ENCODE measurements at places on chromosomes 4 and X.

DNA sequence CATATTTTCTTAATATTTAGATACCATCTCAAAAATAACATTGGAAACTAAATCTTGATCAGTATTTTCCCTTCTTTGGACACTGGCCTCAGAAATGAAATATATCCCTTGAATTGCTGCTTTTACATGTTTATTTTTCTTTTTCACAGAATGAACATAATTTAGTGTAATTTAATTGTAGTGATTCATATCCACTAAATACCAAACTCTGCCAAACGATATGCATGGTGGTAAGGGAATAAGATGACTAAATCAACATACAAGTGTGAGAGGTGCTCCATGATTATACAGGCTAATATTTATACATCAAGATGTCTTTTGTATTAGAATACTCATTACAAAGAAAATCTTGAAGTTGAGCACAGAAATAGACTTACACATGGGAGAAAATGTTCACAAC, 216.8 kb upstream of the PACRGL start:
- no peak for DNase-seq

DNA sequence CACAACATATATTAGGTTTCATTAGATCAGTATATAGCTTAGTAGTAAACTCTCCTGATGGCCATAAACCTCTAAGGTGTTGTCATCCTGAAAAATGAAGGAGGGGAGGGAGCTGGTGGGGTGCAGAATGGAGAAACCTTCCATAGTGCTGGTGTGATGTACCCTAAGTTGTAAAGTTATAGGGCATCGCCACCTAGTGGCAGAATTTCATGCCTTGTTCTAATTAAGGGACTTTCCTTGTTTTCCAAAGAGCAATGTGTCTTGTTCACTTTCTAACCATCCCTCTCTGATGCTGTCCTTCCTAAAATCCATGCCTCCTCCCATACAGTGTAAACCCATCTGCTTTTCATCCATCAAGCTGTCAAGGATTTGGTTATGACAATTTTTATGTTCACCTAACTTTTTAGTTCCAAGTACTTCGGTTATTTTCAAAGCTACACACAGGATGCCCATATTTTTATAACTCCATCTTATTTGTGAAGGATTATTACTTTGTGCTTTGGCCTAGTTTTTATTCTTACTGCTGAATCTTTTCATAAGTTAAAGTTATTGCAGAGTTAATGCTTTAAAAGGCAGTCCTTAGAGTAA, 4.5 kb downstream of the NBDY start:
- DNase-seq = no peak

- peak; percentile 71 for DNase-seq
These were observed 28.7 kb downstream of the INPP4B start for GRCh38 chr4:142817442-142817841.

DNA sequence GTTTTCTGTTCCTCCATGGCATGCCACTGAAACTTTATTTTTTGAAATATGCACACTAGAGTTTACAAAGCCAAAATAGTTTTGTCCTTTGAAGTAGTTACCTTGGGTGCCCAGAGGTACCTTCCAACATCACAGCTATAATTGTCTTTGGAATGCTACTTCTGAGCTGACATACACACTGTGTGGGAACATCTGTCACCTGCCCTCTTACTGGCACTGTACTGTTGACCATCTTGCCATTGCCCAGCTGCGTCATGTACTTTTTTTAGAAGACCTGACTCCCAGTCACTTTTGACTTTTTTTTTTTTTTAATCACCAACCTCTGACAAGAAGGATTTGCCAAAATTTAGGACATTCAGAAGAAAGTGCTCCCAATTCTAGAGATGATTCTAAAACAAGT, 200.5 kb upstream of the CXorf66 start:
- no peak for DNase-seq

- DNase-seq = no peak
These were observed 16.7 kb upstream of the SOD3 start for GRCh38 chr4:24778464-24779225.

DNA sequence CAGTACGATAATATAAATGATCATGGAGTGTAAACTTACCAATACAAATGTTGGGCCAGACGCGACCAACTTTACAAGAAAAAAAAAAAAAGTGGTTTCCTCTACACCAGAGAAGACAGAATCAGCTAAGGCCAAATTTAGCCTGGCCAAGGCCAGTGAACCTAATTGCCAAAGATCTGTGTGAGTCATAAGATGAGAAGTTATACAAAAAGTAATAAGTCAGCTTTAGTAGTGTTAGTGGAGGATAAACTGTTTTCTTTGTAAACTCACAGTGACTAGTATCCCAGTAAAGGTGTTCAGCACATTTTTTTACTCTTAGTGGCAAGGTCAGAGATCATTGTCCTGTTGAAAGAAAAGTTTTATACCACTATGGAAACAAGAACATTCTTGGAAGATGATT, 531.4 kb upstream of the TECRL start:
- DNase-seq = no peak

DNA sequence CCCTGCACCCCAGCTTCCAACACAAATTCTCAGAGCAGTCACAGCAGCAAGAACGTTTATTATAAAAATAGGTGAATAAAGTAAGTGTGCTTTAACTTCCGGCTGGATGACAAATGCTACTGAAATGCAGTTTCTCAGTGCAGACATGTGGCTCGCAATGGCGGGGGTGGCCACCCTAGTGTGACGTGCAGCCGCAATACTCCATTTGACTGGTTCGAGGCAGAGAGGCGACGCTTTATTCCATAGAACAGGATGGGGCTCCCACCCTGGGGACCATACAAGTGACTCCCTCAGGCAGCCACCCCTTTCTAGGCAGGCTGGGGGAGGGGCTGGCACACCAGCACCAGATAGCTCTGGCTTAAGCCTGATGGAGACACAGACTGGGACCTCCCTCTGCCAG, 14.5 kb downstream of the TNIP2 start:
- DNase-seq = no peak

DNA sequence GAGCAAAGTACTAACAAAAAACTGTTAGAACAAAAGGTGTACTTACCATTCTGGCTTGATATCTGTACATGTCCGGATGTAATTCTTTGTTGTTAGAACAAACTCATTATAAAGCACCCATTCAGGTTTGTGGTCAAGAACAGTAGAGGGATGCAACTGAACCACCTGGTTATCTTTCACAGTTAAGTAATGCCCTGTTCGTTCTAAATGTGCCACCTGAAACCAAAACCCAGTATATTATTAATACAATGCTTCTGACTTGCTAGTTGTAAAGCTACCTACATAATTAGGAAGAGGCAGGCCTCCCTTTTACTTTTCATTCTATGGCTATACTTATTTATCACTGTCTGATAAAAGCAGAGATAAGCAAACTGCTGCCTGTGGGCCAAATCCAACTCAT, 54.8 kb downstream of the DHX15 start:
- no peak for DNase-seq

DNA sequence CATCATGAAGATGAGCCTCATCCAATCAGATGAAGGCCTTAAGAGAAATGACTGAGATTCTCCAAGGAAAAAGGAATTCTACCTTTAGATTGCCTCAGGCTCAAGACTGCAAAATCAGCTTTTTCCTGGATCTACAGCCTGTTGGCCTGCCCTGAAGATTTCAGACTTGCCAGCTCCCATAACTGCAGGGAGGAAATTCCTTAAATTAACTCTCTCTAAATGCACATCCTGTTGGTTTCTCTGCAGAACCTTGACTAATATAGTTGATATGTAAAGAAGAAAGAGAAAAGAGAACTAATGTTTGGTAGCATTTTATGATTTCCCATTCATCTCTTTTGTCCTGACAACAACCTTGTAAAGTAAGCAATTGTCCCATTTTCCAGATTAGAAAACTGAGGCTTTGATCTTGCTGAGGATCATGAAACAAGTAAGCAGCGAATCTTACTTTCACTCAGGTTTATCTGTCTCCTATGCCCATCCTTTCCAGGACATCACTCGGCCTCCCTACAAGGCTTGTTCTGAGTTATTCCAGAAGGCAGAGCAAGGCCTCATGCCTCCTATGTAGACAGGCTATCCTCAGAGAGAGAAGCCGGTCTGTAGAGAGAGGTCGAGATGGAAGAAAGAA, 115.0 kb upstream of the LDB2 start:
- no peak for DNase-seq

DNA sequence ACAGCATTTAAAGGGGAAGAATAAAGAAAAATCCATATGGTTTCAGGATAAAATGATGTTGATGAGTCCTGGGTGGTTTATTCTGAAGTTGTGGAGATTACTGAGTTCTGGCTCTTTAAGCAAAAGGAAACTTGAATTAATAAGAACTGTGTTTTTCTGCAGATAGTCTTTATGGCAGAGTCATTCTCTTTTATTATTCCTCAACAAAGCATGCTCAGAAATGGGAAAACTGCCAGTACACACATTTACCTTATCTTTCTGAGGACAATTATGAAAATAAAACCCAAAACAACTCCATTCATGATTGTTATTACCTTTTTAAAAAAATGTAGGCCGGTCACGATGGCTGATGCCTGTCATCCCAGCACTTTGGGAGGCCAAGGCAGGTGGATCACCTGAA, 58.5 kb downstream of the ADD1 start:
- no peak for DNase-seq

GRCh38 chr4:25439918-25440477, 62.9 kb downstream of the ANAPC4 start:
- DNase-seq = peak; percentile 75

- DNase-seq = no peak
These were observed 125.8 kb upstream of the SLC7A11 start for GRCh38 chr4:138367942-138368341.

GRCh38 chr4:147813109-147813773, 81.4 kb downstream of the ARHGAP10 start:
- no peak for DNase-seq

GRCh38 chr4:182809417-182810102, 107.6 kb downstream of the DCTD start:
- no peak for DNase-seq

DNA sequence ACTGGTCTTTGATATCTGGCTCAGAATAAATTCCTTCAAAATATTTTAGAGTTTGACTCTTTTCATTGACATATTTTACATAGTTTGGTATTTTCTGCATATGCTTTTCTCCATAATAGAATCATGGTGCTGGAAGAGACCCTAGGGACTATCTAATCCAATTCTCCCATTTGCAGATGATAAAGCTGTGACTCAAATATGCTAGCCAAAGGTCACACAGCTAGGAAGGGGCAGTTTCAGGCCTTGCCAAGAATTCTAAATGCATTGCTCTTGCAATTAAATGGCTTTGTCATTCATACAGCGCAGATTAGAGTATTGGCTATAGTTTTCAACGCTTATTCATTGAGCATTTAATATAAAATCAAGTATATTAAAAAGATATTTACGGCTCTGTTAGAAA, 374.1 kb upstream of the RASGEF1B start:
- DNase-seq = no peak

DNA sequence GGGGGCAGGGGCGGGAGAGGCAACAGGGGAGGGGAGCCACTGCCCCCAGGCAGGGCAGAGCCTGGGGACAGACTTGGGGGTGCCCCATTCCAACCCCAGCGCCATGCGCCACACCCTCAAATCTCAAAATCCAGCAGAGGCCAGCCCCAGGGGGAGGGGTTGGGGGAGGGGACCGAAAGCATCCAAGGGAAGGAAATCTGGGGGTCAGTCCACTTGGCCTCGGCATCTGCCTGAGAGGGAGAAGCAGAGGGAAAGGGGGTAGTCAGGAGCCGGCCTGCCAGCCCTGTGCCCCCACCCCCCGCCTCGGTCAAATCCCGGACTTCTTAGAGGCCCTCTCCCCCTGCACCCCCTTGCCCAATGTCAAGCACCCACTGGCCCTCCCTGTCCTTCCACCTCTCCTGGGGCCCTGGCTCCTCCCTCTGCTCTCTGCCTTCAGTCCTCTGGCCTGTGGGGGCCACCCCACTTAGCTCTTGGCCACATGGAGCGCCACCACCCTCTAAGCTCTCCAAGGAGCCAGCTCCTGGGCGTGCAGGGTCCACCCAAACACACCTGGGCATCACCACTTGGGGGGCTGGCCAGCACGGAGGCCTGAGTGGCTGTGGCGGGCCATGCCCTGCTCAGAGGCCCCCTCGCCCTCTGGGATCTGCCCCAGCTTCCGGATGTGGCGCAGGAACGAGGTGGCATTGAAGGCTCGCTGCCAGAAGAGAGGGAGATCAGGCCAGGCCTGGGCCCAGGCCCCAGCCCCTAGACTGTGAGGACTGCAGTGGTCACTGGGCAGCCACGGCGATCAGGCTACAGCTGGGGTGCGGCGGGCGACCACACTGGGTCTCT, 3.5 kb downstream of the PNCK start:
- no peak for DNase-seq

DNA sequence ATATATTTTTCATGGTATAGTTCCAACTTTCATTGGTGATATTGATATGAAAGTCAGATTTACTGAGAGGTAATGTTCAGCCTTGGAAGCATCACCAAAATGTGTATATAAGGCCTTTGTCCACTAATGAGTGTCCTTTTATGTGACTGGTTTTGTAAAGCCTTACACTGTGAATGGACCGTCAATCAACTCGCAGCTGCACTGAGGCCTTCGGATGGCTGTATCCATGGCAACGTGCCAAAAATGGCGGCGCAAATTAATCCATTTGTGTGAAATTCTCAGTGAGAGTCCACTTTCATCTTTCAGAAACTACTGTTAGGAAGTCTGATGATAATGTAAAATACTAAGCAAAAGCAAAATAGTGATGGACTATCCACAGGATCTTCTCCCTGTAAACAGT, 131.7 kb downstream of the SPCS3 start:
- DNase-seq = no peak

- no peak for DNase-seq
These were observed 117.6 kb upstream of the GPR101 start for GRCh38 chrX:137151403-137151802.

DNA sequence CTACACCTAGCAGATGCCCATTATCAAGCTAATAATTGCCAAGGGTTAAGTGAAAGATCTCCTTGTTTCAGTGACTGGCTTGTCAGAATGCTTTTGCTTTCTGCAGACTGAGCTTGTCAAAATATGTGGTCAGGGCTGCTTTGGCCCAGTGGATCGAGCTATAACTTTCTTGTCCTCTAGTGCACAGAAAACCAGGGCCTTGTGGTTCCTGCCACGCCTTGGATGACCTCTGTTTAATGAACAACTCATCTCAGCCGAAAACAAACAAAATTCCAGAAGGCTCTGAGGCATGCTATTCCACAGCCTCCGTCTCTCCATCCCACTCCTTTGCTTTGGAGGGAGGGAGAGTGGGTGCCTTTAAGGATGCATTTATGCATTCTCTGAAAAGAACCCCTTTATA, 11.3 kb downstream of the EVC start:
- no peak for DNase-seq

GRCh38 chrX:151004085-151004484, 20.9 kb downstream of the HMGB3 start:
- no peak for DNase-seq

All from LoVo (cell line).